ENCODE measurements at places on chromosomes 13 and 19.

- no peak for DNase-seq
Observed at GRCh38 chr19:4983346-4984105, 14.6 kb downstream of the KDM4B start.

DNA sequence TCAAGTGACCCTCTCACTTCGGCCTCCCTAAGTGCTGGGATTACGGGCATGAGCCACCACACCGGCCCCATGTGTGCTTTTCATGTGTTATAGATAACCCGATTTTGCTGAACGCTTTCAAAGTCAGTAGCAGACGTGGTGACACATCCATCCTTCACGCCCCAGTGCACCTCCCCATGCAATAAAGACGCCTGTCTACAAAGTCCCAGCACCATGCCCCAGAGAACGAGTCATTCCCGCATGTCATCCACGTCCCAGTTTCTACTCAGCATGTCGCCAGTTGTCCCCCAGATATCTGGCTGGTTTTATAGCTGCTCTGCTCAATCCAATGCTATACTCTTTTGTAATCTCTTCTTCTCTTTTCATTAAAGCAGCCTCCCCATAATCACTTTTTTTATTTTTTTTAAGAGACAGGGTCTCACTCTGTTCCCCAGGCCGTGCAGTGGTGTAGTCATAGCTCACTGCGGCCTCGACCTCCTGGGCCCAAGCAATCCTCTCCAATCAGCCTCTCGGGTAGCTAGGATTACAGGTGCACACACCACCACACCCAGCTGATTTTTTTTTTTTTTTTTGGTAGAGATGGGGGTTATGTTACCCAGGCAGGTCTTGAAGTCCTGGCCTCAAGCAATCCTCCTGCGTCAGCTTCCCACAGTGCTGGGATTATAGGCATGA is 42.5 kb downstream of the DNM2 start:
- DNase-seq = no peak

DNA sequence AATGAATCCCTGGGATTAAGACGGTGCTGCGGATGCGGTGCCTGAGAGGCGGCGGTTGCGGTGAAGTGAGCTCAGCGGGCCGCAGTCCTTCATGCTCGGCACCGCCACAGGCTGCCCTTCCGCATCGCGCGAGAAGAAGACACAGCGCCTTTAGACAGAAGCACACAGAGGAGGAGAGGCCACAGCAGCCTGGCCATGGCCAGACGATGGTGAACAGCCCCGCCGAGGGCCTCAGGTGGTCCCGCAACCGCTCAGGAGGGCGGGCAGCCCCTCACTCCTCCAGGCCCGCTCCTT is 459.2 kb downstream of the MYO16 start:
- no peak for DNase-seq

GRCh38 chr19:46134527-46134926 is 10.0 kb upstream of the IGFL3 start:
- no peak for DNase-seq

DNA sequence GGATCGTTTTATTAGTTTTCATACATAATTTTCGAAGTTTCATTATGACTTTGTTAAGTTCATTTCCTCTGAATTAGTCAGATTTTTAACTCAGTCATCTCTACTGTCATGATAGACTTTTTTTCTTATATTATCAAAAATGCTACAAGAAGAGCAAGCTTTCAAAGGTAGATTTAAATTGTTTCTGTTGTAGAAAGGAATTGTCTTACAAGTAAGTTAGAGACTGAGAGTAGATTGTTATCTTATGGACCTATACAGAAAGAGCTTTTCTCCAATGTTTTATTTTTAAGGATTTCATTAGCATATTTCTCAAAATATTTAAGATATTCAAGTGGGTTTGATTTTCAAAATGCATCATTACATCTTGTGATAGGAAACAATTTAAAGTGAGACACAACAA is 2.7 kb downstream of the MAB21L1 start:
- no peak for DNase-seq

GRCh38 chr13:32261567-32261966 is 53.6 kb downstream of the ZAR1L start:
- peak; percentile 51 for DNase-seq

Data from fibroblast of skin of left quadriceps (primary cell).